ENCODE measurements at places on chromosomes 1 and 21.

DNA sequence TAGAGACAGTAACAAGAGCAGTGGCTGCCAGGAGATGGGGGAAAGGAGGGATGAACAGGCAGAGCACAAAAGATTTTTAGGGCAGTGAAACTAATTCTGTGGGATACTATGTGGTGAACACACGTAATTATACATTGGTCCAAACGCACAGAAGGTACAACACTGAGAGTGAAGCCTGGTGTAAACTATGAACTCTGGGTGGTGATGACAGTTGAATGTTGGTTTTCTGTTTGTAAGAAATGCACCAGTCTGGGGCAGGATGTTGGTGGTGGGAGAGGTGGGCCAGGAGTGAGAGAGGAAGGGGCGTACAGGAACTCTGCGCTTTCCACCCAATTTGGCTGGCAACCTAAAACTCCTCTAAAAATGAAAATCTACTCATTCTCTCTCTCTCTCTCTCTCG is 50.2 kb upstream of the TIAM1 start:
- no peak for DNase-seq

DNA sequence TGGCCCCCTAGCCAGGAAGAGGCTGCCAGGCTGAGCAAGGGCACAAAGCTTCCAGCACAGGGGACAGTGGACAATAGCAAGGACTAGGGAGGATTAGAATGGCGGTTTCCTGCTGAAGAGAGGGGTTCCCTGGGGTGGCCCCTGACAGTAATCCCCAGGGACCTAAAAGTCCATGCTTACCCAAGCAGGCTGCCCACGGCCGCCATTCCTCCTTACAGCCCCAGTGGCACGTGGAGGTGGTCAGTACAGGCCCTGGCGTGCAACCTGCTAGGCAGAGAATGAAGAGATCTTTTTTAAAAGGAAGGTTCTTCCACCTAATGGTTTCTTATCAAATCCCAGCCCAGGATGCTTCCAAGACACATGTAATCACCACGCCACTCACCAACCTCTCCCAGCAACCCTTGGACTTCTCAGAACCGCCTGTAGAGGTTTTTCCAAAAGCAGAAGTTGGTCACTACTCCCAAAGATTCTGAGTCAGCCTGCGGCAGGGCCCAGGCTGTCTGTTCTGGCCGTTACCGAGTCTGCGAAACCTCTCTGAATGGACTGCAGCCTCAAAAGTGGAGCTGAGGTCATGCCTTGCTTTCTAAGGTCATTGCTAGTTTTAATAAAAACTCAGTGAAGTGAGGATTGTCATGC is 926 bp downstream of the MRPL55 start:
- DNase-seq: no peak

DNA sequence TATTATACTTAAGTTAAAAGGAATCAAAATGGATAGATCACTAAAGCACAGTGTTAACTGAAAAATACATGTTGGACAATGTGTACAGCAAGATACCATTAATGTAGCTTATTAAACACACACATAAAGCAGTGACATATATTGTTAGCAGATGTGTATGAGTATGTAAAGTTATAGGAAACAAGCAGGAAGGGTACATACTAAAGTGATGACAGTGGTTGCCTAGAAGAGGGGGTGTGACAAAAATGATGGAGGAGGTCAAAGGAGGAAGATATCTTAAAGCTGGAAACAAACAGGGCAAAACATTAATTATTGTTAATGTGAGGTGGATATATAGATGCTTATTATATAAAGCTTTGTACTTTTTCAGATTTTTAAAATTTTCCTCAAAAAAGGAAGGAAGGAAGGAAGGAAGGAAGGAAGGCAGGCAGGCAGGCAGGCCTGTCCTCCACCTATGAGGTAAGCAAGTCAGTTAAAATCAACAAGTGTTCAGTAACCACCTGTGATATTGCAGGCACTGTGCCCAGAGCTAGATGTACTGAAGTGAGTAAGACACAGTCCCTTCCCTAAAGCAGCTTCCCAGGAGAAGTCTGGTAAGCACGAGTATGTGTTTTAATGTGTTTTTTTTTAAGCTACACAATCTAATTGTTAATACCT is 252.9 kb upstream of the NR5A2 start:
- DNase-seq: no peak

DNA sequence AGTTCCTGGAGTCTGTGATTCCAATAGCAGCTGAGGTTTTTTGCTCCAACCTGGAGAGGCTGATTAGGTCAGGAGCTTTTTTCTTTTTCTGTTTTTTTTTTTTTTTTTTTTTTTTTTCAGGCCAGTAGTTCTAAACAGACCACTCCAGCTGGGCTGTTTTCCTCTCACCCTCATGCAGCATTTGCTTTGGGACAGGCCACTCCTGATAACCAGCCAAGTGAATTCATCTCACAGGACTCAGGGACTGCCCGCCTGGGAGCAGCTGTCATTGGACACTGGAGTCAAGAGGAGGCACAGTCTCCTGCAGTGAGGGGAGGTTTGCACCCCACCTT is 22.9 kb downstream of the PLXNA2 start:
- DNase-seq: no peak

GRCh38 chr1:154276797-154277196 is 4.4 kb downstream of the HAX1 start:
- DNase-seq: no peak

DNA sequence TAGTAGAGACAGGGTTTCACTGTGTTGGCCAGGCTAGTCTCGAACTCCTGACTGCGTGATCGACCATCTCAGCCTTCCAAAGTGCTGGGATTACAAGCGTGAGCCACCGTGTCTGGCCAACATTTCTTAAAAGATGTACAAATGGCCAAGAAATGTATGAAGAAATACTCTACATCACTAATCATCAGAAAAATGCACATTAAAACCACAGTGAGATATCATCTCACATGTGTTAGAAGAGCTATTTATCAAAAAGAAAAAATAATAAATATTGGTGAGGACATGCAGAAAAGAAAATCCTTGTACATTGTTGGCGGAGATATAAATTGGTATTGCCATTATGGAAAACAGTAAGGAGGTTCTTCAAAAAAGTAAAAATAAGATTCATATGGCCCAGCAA is 33.6 kb upstream of the TNFSF18 start:
- no peak for DNase-seq

- DNase-seq: no peak
Observed at GRCh38 chr1:52139817-52140540, 1.9 kb upstream of the ZFYVE9 start.
